ENCODE measurements at places on chromosomes 1 and 21. TPM values are rescaled to one million over a fixed set of nuclear protein-coding genes. Genes with fewer than 3 reads are reported as not detected.

GRCh38 chr1:58165073-58165472, 381.5 kb downstream of the OMA1 start:
- no peak for DNase-seq

DNA sequence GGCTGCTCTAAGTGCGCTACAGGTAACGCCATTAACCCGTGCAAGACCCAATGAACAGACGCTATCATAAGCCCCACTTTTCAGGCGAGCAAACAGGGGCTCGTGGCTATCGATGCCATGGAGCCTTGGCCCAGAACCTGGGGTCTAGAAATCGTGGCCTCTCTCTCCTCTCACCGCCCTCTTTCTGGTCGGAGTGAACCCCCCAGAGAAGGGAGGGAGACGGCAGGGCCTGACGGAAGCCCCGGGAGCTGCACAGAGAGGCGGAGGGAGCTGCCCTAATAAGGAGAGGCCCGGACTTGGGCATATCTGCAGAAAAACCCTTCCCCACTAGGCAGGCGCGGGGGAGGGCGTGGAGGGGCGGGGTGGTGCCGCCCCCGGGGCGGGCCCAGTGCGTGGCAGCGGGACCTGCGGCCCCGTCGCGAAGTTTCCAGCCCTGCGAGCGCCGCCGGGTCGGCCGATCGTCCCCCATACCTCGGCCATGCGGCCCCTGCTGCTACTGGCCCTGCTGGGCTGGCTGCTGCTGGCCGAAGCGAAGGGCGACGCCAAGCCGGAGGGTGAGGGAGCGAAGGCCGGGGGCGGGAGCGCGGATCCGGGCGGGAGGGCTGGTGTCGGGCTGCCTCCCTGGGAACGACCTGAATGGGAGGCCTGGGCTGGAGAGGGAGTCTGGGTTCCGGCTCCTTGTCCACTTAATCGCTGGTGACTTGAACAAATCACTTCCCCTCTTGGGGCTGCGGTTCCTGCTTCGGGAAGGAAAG, at the start of gene PLOD1:
Gene PLOD1, plus strand, starts transcription at position 416 of the 755 bp plus-strand sequence. Its CDS starts 63 bp downstream, at position 479.
- DNase-seq, result peak; percentile 19

Gene ALDH4A1
- 56.1 TPM for total RNA-seq

Gene CCDC28B
- total RNA-seq, result 1.5 TPM

Gene SRGAP2C
- total RNA-seq, result 9.5 TPM

Gene RAB7B
- total RNA-seq, result 15.8 TPM

Gene LRRIQ3
- not detected for total RNA-seq

DNA sequence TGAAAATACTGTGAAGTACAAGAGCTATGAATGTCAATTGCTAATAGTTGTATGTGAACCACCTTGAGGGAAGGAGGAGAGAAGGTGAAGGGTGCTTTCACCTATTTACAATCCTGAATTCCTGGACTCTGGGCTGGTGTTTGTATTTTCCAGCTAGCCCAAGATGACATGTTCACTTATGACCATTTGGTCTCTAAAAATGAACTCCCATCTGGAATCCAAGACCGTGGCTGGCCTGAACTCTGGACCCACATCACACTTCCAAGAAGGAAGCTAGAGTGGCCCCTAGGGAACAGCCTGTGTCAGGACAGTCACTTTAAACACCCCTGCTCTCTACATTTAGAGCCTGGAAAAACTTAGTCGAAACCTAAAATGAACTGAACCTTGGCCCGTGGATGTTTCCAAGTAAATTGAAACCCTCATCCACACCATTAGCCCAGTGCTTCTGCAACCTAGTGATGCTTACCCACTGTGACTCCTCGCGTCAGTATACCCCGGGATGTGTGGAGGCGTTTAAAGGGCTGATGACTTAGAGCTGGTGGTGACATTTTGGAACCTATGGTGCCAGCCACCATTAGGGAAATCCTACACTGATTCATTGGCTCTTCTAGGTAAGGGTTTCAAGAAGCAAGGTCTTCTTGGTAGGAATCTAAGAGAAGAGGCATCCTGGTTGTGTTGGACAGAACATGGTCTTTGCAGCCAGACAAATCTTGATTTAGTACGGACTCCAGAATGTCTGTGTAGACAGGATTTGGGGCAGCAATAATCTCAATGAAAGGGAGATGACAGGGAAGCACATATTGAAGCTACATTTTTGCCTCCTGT, 171.5 kb upstream of the IRF2BP2 start:
- no peak for DNase-seq

GRCh38 chr1:199335496-199335895, 692.0 kb upstream of the NR5A2 start:
- no peak for DNase-seq

Gene RXFP4
- total RNA-seq, result not detected

DNA sequence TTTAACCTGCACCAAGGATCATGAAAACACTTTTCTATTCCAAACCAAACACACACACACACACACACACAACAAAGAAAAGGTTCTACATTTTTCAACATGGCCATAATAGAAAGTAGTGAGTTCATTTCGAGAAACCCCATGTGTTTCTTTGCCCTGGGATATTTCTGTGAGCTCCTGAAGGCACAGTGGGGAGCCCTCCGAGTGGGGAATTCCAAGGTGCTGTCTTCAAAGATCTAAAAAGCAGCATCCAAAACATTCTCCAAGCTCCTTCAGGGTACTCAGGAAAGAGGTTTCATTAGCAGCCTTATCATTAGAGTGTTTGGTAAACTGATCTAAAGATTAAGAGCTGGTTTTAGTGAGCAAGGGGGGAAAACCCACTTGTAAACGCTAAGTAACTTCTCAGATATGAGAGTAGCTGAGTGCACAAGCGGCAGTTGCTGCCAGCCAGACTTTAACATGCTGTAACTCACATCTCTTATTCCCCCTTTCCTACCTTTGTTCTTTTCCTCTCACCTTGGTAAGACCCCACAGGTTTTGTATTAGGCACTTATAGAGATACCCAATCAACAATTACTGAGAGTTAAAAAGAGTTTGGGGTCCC, 38.3 kb downstream of the ZC3H11B start:
- no peak for DNase-seq

Gene GPR3
- not detected for total RNA-seq

DNA sequence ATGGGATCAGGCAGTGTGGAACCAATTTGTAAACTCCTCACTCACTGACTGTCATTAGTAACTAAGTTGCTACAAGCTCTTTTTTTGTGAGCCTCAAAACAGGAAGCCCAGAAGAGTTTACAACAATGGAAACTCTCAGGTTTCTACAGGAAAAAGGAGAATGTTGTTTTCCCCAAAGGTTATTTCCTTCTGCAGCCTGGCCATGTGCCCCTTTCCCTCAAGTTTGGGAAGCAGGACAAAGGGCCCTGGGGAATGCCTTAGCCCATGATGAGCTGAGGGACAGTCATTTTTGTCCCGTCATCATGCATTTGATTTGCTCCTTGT, 395.9 kb downstream of the KIF26B start:
- DNase-seq, result no peak

DNA sequence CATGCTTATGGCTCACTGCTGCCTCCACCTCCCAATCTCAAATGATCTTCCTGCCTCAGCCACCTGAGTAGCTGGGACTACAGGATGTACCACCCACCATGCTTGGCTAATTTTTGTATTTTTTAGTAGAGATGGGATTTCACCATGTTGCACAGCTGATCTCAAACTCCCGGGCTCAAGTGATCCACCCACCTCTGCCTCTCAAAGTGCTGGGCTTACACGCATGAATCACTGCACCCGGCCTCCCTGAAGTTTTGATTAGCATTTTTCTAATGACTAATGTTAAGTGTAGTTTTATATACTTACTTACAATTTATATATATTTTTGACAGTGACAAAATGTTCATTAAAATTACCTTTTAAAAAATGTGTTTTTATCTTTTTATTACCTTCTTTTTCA, 41.1 kb downstream of the ZNF678 start:
- DNase-seq, result no peak

DNA sequence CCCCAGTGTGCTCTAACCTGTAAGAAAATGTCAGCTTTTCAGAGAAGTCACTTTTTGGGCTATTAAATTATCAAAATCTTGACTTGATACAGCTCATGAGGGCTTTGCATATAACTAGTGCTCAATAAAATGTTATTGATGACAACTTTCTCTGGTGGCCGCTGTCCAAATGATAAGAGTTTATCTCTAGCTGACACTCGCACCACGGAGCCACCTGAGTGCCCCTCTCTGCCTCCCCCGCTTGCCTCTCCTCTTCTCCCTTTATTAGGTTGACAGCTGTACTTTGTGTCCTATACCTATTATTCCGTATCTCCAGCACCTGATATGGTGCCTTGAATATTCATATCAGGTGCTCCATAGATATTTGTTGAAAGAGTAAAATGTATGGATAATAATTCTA, 82.8 kb downstream of the PHTF1 start:
- no peak for DNase-seq

DNA sequence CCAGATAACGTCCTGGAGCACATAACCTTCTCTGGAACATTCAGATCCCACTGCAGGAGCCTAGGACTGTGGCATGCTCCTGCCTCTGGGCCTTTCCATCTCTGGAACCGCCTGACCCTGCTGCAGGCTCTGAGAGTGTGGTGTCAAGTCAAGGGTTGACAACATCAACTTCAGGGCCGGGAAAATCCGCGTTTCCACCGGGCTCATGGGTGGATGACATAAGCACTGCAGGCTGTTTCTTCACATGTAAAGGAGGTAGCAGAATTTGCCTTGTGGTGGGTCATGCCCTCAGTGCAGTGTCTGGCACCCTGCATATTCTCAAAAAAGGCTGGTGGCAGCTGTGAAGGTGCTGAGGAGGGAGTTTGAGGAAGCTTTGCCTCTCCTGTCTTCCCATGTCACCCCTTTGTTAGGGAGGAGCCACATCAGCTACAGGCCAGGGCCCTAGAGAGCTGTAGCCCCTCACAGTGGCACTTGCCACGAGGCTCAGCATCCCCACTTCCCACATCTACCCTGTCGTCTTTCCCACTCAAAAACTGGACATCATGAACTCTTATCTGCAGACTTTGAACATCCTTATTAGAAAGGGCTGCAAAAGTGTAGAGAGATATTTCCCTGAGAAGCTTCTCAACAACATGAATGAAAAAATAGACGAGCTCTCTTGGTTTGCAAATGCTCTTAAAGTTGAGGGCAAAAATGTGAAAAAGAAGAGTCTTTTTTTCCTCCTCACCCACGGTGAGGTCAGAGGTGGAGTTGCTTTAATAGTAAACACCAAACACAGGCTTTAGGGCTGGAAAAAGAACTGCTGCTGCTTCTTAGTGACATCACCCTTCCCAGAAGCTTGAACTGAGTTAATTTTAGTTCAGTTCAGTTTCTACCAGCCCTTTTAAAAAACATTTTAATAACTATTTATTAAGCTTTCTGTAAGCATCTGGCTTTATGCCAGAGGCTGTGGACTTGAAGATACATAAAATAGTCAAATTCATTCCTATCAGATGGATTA, 121.3 kb downstream of the HUNK start:
- no peak for DNase-seq

DNA sequence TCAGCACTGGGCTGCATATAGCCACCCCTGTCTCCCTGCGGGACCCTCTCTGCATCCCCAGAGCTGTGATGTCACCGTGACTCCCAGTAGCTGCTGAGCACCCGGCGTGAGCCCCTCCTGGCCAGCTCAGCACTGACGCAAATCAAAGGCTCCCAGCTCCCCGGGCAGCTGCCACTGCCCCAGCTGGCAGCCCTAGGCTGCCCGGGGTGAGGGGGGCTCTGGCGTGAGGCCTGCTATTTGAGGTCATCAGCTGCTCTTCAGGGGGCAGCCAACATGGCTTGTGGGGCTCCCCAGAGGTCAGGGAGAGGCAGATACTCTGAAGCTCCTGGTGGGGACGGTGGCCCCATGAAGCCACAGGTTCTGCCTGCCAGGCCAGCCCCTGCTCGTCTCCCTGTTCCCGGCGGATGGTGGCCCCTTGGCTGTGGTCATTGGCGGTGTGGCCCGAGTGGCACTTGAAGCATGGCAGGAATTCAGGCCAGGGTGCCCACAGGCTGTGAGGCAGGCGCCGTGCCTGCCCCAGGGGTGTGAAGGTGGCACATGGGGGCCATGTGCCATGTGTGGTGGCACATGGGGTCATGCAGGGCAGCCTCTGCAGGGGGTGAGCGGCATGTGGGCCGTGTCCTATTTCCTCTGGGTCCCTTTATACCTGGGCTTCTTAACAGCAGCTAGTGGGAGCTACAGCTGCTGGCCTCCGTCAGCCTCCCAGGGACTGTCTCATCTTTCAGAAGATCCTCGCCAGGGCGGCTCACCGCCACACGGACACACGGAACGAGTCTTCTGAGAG, 85.4 kb downstream of the SIK1 start:
- DNase-seq, result no peak

Gene AIRE
- total RNA-seq, result not detected

DNA sequence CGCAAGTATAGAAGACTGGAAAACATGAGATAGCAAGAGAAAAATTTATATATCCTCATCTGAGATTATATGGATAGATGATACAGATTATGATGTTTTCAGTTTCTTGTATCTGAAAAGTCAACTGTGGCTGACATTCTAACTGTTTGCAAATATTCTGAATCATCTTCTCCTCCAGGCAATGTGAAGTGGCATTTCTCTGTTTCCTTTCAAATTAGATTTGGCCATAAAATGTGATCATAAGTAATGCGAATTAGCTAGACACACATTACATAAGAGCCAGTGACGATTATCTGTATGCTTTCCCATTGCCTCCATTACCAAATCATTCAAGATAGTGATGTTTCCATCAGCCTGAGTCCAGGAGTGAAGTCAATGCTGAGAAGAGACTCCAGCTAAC, 265.2 kb downstream of the BRINP3 start:
- no peak for DNase-seq
